Fibroblast of skin of scalp (primary cell): ENCODE measurements at places on chromosomes 4 and X.

- DNase-seq = peak; percentile 75
Measured at GRCh38 chrX:150887906-150888465, 10.5 kb downstream of the CD99L2 start.

- no peak for DNase-seq
Measured at GRCh38 chrX:155144926-155145325, 71.3 kb upstream of the VBP1 start.

DNA sequence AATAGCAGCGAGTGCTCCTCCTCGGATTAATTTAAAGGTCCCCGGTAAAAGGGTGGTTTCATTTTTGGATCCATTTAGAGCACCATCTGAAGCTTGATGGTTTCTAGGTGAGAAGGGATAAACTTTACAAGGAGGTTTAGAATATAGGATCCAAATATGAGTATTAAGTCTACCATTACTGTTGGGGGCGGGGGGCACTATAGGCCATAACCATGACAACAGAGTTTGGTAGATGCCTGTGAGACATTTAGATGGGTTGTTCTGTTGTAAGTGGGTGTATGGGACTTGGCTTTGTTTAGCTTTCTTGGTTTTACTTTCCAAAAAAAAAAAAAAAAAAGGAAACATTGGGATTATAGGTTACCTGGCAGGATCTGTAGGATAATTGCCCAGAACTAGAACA lies 92.7 kb downstream of the TENT5D start:
- no peak for DNase-seq

DNA sequence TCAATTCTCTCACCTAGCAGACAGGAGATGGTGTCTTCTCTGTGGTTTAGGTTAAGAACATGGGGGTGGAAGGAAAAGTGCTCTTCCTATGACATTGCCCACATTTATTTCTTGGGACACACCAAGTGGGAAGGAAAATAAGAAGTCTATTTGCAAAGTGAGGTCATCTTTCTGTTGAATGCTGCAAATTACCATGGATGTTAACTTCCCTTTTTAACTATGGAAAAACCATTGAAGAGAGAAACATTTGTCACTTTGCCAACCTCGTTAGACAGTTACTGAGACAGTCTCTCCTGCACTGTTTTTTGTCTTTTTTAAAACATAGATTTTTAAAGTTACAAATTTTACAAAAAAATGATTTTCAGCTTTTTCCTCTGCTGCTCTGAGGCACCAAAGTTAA lies 72.8 kb upstream of the BEND4 start:
- DNase-seq = no peak

DNA sequence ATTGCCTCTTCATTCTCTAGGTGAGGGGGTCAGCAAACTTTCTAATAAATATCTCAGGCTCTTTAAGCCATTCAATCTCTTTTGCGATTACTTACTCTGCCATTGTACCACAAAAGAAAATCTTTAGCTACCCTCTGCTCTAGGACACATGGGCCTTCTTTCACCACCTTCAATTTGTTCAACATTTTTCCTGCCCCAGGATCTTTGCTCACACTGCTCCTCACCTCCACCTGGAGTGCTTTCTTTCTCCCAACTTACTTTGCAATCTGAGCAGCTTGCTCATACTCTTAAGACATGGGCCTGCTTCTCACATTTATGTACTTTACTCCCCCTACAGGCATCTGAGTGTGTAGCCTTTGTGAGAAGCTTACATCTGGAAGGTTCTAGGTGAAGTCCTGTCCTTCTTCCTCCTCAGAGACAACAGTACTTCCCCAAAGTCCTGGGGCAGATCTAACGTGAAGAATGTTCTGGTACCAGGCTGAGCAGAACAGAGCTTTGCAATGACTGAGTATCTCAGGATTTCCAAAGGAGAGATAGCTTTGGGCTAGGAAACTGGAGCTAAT lies 55.0 kb upstream of the PRDM5 start:
- DNase-seq = peak; percentile 64

DNA sequence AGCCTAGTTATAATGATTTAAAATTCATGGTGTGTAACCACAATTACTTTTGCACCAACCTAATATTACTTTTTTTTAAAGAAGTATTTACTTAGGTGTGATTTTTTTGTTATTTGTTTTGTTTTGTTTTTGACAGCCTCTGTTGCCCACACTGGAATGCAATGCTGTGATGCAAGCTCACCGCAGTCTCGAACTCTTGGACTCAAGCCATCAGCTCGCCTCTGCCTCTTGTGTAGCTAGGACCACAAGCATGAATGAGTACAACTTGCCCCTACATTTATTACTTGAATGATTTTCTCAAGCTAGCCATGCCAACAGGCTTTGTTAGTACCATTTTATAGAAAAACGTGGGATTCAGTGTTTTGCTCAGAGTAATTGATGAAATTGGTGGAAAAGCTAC lies 488.8 kb upstream of the CPEB2 start:
- DNase-seq = peak; percentile 9

GRCh38 chr4:159980826-159981468 lies 878.1 kb downstream of the RAPGEF2 start:
- no peak for DNase-seq

DNA sequence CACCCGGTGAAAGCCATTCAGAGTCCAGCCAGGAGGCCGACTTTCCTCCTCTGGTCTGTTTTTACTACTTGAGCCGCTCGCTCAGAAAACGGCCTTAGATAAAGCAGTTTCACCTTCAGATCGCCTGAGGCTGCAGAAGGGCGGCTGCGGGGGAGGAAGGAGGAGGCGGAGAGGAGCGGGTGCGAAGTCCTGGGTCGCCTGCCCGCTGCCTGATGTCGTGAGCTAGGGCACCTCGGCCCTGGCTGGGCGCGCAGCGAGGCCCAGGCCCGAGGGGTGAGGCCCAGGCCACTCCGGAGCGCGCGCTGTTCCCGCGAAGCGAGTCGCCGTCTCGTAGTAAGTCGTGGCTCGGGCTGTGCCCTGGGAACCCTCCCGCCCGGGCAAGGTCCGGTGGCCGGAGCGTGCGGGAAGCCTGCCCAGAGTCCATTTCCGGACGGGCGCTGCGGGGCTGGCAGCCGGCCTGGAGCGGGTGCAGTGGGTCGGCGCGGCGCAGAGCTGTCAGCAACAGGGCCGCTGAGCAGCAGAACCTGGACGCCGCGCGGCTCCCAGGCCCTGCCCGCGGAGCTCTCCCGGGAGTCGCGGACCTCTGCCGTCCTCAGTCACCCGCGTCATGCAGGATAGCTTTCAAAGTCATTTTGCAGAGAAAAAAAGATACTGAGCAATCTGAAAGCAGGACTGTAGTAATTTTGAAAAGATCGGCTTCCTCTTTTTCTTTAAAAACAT lies 18.6 kb downstream of the TRIM2 start:
- peak; percentile 45 for DNase-seq

DNA sequence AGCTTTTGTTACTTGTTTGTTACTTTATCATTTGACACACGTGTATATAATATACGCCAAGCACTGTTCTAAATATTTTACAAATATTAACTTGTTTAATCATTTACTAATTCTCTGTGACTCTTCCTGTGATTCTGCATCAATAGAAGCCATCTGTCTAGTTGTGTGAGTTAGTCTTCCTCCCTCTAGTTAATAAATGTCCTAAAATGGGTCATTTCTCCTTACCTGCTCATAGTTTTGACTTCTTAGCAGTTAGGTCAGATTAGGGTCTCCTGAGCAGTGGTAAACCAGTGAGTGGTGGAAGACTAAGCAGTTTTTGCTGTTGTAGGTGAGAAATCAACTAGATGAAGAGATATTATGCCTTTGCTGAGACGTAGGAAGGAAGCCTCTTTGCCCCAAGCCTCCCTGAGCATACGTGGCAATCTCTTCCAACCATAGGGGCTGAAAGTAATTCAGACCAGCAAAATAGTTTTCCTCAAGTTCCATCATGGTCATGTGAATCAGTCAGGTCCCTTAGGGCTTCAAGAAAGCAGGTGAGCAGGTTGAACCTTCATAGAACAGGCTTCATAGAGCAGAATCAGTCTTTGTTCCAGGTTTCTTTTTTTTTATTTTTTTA lies 38.7 kb upstream of the THOC2 start:
- DNase-seq = no peak

DNA sequence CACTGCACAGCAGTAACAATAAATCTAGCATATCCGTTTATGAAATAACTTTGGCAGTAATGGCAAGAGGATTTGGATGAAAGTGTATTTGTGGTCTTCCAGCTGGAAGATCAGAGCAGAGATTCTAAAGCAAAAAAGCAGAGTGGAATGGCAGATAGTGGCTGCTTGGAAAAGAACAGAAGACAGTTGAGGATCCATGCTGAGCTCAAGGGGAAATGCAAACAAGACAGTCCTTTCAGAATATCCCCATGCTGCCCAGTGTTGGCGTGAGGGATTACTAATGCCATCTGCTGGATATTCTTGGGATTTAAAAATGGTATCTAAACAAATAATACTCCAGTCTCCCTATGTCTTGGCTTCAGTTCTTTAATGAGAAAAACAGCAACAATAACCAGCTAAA lies 629.1 kb upstream of the ATOH1 start:
- peak; percentile 57 for DNase-seq

DNA sequence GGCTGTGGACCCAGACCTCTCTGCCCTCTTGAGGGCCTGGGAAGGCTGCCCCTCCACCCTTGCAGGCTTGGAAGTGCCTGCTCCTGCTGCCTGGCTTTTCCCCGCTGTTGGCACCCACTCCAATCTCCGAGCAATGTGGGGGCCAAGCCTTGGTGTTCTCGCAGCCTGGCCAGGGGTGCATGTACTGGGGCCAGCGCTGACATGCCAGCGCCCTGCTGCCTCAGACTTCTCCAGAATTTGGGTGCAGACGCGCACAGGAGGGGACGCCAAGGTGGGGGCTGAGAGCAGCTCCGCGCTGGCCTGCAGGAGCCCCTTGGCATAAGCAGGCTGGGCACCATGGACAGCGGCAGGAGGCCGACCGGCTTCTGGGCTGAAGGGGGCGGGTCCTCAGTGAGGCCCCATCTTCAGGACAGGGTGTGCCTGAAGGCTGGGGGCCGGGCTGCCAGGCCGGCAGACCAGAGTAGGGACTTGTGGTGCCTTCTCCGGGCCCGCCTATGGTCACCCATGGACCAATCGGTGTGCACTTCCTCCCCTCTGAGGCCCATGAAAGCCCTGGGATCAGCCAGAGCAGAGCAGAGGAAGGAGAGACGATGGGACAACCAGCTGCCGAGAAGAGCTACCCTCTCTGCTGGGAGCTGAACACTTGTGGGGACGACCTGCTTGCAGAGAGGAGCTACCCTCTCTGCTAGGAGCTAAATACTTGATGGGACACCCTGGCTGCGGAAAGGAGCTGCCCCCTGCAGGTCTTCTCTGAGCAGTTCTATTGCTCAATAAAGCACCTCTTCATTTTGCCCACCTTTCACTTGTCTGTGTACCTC lies 118.3 kb downstream of the DNAAF6 start:
- DNase-seq = peak; percentile 21

DNA sequence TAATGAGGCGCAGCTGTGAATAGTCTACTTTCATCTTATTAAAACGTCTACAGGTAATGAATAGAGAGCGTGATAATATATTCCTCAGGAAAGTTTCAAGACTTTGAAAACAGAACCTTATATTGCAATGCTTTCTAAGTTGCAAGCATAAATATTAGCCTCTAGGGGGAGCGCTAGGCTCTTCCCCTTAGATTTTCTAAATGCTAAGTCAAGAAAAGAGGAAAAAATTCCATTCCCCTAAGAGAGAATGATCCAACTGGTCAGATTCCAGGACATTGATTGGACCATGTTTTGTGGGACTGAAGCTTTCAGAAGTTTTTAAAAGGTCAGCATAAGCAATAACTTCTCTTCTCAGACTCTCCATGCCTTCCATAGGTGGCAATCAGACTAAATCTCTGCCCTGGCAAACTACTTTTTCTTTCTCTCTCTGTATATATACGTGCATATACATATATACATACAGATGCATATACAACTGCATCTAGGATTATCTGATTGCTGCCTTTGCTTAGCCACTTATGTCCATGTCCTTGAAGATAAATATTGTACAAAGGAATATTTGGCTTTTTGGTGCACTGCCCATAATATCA lies 492.9 kb downstream of the INPP4B start:
- DNase-seq = peak; percentile 73

GRCh38 chr4:128841402-128841801 lies 31.9 kb downstream of the JADE1 start:
- no peak for DNase-seq

DNA sequence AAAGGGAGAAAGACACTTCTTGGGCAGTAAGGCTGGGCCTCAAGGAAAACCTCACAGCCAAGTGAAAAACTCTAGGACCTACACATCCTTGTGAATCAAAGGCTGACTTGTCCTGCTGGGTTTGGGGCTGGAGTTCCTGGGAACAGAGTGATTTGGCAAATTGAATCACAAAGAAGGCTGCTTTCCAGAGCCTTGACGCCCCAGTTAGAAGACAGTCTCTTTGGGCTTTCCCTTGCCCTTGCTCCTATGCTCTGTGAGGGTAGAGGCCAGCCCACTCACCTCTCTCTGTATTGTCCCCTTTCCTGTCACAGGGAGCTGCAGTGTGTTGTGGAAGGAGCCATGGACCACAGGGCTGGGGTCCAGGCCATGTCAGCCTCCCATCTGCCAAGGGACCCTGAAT lies 9.6 kb downstream of the AMER1 start:
- DNase-seq = no peak

GRCh38 chr4:16334601-16335000 lies 108.3 kb upstream of the TAPT1 start:
- no peak for DNase-seq

DNA sequence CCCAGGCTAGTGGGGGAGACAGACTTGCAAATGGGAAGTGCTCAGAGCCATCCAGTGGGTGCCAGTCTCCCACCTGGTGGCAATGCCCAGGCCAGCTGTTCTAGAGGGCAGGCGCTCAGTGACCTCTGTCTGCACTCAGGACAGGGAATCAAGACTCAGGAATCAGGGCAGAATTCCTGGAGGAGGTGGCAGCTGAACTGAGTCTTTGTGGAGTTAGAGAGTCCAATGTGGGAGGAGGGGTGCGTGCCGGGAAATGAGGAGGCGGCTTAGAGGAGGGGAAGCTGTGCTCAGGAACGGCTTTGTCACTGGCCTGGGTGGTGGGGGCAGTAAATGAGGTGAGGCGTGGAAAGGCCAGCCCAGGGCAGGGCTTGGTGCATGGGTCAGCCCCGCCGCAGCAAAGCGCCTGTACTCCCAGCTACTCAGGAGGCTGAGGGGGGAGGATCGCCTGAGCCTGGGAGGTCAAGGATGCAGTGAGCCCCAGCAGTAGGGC lies 31.3 kb upstream of the SORCS2 start:
- DNase-seq = no peak

- no peak for DNase-seq
Measured at GRCh38 chr4:78774417-78774816, 1.7 kb upstream of the BMP2K start.

- DNase-seq = peak; percentile 68
Measured at GRCh38 chr4:38034986-38035882, 75.0 kb downstream of the PTTG2 start.

DNA sequence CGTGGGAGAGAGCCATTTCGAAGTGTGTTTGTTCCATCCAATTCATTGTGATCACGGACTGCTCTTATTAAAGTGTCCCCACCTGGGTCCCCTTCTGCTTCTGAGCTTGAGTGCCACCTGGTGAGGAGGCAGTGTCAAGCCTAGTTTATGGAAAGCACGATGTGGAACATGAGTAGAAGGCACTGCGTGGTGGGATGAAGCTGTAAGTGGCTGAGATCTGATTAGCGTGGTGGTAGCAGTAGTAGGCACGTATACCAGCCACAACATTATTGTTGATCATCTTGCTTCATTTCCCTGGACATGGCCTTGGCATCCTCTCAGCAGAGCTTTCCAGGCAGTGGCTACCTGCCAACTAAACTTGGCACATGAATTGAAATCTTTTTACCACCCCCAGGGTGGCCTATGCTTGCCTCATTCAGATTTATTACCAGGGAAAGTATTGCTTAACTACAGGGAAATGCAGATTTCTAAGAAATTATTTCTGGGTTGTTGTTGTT lies 46.4 kb downstream of the GPAT3 start:
- peak; percentile 9 for DNase-seq
